M059J (cell line): ENCODE measurements at places on chromosomes 11 and 22. TPM values are rescaled to one million over a fixed set of nuclear protein-coding genes. Genes with fewer than 3 reads are reported as not detected.

DNA sequence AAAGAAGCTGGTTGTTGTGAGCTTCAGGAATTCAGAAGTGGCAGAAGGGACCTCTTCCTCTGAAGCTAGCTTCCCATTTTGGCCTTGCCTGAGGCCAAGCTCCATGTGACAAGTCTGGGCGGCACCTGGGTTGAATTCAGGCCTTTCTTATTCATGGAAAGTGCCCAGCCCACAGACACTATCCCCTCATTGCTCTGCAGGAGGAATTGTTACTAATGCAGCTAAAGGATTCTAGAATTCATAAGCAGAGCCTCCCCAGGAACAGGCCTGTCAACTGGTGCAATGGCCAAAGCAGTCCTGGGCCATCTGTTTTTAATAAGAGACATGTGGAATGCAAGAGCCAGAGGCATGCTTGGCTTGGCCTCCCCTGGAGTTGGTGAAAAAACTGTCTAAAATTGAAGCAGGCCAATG lies 71.4 kb downstream of the SLC1A2 start:
- DNase-seq, result peak; percentile 44

- DNase-seq, result no peak
These were observed 212.2 kb downstream of the FAM181B start for GRCh38 chr11:82521427-82521826.

- no peak for DNase-seq
These were observed 101.7 kb upstream of the LMO1 start for GRCh38 chr11:8365216-8365941.

GRCh38 chr22:27644566-27644965 lies 157.0 kb downstream of the MN1 start:
- DNase-seq, result no peak

GRCh38 chr11:108345767-108346166 lies 121.6 kb downstream of the C11orf65 start:
- DNase-seq, result no peak

GRCh38 chr11:107898270-107898669 lies 30.0 kb upstream of the RAB39A start:
- peak; percentile 51 for DNase-seq

- DNase-seq, result peak; percentile 96
These were observed 116.5 kb upstream of the NAV2 start for GRCh38 chr11:19595840-19596751.

DNA sequence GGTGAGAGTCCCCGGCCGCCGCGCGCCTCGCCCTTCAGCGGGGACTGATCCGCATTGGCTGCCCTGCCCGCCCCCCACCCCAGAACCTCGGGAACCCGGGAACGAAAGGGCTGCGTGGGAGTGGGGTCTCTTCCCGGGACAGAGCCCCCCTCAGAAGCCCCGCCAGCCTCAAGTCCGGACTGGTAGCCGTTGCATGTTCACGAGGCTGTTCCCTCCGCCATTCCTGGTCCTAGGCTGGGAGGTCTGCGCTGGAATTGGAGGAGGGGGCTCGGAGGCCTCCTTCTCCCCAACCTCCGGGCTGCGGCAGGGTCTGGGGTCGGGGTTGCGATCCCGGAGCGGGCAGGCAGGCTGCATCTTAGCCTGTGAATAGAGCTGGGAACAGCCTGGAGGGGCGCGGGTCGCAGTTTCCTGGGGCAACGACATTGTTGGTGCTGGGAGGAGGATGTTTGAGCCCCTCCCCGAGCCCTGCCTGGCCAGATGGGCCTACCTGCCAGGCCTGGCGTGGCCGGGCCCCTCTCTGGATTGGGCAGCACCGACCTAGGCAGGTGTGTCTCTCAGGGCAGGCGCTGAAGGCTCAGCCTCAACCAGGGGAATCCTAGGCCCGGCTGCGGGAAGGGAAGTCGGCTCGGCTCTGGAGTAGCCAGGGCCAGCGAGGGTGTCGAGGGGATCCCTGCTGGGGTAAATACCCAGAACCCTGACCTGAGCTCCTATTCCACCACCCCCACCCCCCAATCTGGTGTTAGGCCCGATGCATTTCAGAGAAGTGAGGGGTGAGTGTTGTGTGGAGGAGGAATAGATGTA lies 670 bp downstream of the MAPK8IP1 start:
- DNase-seq, result no peak

- DNase-seq, result peak; percentile 97
These were observed 155.2 kb downstream of the MAML2 start for GRCh38 chr11:96187822-96188221.

- no peak for DNase-seq
These were observed 236.8 kb downstream of the FAT3 start for GRCh38 chr11:92461447-92461846.

DNA sequence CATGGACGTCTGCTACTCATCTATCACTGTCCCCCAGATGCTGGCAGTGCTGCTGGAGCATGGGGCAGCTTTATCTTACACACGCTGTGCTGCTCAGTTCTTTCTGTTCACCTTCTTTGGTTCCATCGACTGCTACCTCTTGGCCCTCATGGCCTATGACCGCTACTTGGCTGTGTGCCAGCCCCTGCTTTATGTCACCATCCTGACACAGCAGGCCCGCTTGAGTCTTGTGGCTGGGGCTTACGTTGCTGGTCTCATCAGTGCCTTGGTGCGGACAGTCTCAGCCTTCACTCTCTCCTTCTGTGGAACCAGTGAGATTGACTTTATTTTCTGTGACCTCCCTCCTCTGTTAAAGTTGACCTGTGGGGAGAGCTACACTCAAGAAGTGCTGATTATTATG lies 9.2 kb upstream of the OR9Q2 start:
- DNase-seq, result no peak

- no peak for DNase-seq
These were observed 4.7 kb downstream of the LTBP3 start for GRCh38 chr11:65553301-65554001.

DNA sequence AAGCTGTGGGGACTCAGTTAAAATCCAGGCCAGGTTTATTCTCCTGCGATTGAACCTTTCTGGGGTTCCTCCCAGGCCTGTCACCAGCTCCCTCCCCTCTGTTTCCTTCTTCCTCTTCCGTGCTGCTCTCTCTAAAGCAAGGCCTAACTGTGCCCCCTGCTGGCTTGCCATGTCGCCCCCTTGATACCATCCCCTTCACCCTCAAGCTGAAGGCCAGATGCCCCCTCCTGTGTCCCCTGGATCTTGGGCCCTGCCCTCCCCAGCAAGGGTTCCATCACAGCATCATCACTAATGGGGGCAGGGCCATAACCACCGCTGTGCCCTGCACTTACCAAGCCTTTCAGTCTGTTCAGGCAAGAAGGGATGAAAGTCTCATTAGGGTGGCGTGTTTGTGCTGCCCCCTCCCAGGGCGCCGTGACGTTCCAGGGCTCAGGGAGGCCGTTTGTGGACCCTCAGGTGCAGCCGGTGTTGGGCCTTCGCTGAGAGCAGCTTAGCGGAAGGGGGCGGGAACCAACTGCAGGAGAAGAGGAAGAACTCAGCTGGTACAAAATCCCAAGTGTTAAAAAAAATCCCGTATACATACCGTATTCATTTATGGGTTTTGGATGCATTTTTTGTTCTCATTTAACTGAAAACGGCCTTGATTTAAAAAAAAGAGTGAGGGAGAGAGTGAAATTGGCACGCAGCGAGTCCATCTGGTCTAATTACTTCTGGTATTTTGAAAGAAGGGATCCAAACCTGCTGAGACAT lies 69.9 kb downstream of the MPPED1 start:
- no peak for DNase-seq

GRCh38 chr22:44142421-44143104 lies 38.2 kb upstream of the PARVG start:
- DNase-seq, result no peak

DNA sequence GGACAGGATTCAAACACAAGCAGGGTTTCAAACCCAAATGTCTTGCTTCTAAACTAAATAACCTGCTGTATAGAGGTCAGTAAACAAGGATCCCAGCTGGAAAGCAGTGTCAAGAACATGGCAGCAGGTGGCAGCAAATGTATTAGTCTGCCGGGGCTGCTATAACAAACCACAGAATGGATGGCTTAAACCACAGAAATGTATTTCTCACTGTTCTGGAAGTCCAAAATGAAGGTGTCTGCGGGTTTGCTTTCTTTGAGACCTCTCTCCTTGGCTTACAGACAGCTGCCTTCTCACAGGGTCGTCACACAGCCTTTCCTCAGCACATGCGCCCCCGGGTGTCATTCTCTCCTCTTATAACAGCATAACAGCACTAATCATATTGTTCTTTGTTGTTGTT lies 65.1 kb upstream of the LRRC55 start:
- peak; percentile 53 for DNase-seq

DNA sequence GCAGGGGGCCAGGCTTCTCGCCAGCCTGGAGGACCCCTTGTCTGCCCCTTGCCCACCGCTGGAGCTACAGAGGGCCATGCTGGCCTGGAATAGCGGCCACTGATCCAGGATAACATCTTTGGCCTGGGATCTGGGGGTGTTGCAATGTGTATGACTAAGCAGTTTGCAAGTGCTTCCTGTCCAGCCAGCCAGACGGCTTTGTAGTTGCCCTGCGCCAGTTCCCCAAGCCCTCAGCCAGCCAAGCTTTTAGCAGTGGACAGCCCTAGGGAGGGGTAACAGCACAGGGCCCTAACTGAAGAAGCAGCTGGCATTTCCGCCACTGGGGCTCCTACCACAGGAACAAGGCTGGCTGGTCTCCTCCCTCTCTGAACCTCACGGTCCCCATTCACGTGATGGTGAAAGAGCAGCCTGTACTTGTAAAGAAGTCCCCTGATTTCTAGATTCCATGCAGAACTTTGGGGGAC lies 32.1 kb downstream of the UQCR10 start:
- peak; percentile 96 for DNase-seq

GRCh38 chr11:75369560-75370255 lies 18.2 kb upstream of the ARRB1 start:
- DNase-seq, result no peak

DNA sequence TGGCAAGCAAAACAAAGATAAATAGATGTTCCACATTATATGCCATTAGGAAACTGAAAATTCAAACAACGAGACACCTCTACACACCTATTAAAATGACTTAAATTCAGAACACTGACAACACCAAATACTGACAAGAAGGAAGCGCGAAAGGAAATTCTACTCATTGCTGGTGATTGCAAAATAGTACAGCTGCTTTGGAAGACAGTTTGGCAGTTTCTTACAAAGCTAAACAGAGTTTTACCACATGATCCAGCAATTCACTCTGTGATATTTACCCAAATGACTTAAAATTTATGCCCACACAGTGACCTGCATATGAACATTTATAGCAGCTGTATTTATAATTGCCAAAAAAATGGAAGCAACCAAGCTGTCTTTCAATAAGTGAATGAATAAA lies 232.6 kb downstream of the CASP12 start:
- peak; percentile 9 for DNase-seq

GRCh38 chr11:79083352-79083751 lies 357.5 kb downstream of the TENM4 start:
- DNase-seq, result no peak

DNA sequence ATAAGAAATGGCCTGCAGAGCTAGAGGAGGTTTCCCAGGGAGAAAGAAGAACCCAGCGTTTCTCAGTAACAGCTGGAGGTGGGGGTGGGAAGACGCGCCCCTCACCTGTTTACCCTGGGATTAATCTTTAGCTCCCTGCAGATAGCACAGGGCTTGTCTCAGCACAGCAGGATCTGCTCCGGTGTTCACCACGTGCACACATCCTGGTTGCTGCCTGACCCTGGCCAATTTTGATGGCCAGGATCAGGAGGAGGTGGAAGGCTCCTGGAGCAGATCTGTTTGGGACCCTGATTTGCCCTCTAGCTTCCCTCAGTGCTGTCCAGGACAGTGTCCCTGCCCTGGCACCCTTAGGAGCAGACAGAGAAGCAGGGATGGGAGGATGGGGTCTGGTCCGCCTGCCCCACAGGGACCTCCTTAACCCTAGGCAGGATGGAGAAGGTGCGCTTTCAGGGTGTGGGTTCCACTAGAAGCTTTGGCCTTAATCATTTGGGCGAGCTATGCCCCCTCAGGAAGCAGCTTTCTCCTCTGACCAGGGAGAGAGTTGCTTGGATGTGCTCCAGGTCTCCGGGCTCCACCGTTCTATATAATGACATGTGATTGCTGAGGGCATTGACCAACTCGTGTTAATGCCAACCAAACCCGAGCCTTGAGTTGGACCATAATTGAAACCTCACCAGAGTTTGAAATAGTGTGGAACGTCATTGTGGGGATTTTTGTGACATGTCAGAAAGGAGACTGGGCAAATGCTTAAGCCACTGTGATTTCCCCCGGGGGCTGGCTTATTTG lies 19.3 kb downstream of the UPB1 start:
- DNase-seq, result no peak

GRCh38 chr11:14058061-14058460 lies 95.5 kb downstream of the SPON1 start:
- DNase-seq, result no peak

DNA sequence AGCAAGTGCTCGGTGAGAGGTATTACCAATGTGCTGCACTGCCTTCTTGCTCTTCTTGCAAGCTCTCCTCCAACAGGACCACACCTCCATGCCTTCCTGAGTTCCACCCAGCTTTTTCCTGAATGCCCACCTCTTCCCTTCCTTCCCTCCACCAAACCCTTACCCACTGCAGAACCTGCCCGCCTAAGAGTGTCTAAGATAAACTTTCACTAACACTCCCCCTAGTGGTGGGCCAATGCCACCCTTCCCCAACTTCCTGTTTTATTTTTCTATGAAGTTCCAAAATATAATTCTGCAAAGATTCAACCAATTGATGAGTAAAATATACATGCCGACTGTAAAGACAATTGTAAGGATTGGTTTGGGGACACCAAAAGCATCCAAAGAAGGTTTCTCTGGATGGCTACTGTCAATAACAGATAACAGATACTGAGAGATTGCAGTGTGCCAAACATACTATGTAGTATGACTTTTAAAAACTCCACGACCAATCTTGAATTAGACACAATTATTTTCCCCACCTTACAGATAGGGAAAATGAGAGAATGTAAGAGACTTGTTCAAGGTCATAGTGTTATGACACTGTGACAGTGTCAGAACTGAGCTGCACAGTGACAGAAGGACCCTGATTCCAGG lies 38.6 kb upstream of the BMAL1 start:
- DNase-seq, result peak; percentile 65

RFPL2 gene
- not detected in 2 replicates for total RNA-seq

NPAS4 gene
- not detected in 2 replicates for total RNA-seq

HBB gene
- total RNA-seq, result not detected in 2 replicates

HEPHL1 gene
- 1.0 and 1.2 TPM in 2 replicates for total RNA-seq

KCNK4 gene
- 0.10 TPM in 1 of 2 replicates, not detected in the other for total RNA-seq

PHOX2A gene
- not detected in 2 replicates for total RNA-seq

OR1S1 gene
- not detected in 2 replicates for total RNA-seq

OR51L1 gene
- not detected in 2 replicates for total RNA-seq

FDXACB1 gene
- 4.9 and 7.9 TPM in 2 replicates for total RNA-seq

FAM89B gene
- 35.4 and 40.0 TPM in 2 replicates for total RNA-seq
